A549 treated with AZD2906 at 1 μM for 4 hours (cell line): ENCODE measurements at places on chromosomes 6 and 20. TPM values are rescaled to one million over a fixed set of nuclear protein-coding genes. Genes with fewer than 3 reads are reported as not detected.

Gene TFAP2A
- total RNA-seq = 6.3 to 11.4 TPM (median 8.4 TPM) in 5 replicates

Gene KHDC1L
- 0.22 to 0.33 TPM (median 0.26 TPM) in 5 replicates for total RNA-seq

Gene CCN6
- total RNA-seq = not detected in 5 replicates

Gene AURKA
- 88.3 to 94.7 TPM (median 93.4 TPM) in 5 replicates for total RNA-seq

Gene GPR6
- total RNA-seq = not detected in 5 replicates

Gene PRKN
- total RNA-seq = 0.02 to 0.24 TPM (median 0.02 TPM) in 3 of 5 replicates, not detected in the others

Gene LBP
- total RNA-seq = 1.1 to 1.4 TPM (median 1.2 TPM) in 5 replicates

Gene TBXT
- not detected in 5 replicates for total RNA-seq

Gene DNAH8
- total RNA-seq = not detected in 5 replicates

Gene RIN2
- total RNA-seq = 20.4 to 23.3 TPM (median 21.5 TPM) in 5 replicates

Gene C20orf202
- total RNA-seq = 0.08 TPM in 1 of 5 replicates, not detected in the others

Gene HLA-DMB
- 1.4 to 2.5 TPM (median 1.7 TPM) in 5 replicates for total RNA-seq

Gene PAX1
- 0.02 TPM in 1 of 5 replicates, not detected in the others for total RNA-seq

Gene MTHFD1L
- total RNA-seq = 34.8 to 41.8 TPM (median 40.3 TPM) in 5 replicates

Gene AGER
- total RNA-seq = 1.1 to 2.0 TPM (median 1.7 TPM) in 5 replicates

Gene SSR1
- 63.1 to 84.1 TPM (median 69.7 TPM) in 5 replicates for total RNA-seq

Gene ZNF292
- 2.5 to 4.8 TPM (median 2.8 TPM) in 5 replicates for total RNA-seq

Gene GJE1
- not detected in 5 replicates for total RNA-seq

Gene SCRT2
- 0.02 TPM in 1 of 5 replicates, not detected in the others for total RNA-seq

Gene EFCAB8
- total RNA-seq = 0.01 TPM in 1 of 5 replicates, not detected in the others

Gene FAM83C
- total RNA-seq = 0.11 to 0.20 TPM (median 0.15 TPM) in 5 replicates

Gene MYLK4
- 0.07 to 0.13 TPM (median 0.09 TPM) in 5 replicates for total RNA-seq

Gene HSF2
- 5.1 to 8.8 TPM (median 5.6 TPM) in 5 replicates for total RNA-seq

Gene CLVS2
- total RNA-seq = 0.13 to 0.23 TPM (median 0.18 TPM) in 5 replicates

Gene NTSR1
- total RNA-seq = 0.05 to 0.12 TPM (median 0.09 TPM) in 5 replicates

Gene VSX1
- total RNA-seq = 0.66 to 1.2 TPM (median 0.93 TPM) in 5 replicates

Gene TREM2
- 0.07 TPM in 1 of 5 replicates, not detected in the others for total RNA-seq

Gene ZNF334
- total RNA-seq = not detected in 5 replicates

Gene PI16
- 0.03 to 0.07 TPM in 2 of 5 replicates, not detected in the others for total RNA-seq

Gene CLIC5
- 0.01 TPM in 1 of 5 replicates, not detected in the others for total RNA-seq

Gene HLA-DOA
- 0.05 TPM in 1 of 5 replicates, not detected in the others for total RNA-seq

Gene CALHM4
- total RNA-seq = not detected in 5 replicates

Gene WFDC5
- total RNA-seq = 0.08 TPM in 1 of 5 replicates, not detected in the others

Gene LINC00237
- not detected in 5 replicates for total RNA-seq

Gene LTA
- 0.07 to 0.23 TPM (median 0.08 TPM) in 3 of 5 replicates, not detected in the others for total RNA-seq

Gene ACTL10
- not detected in 5 replicates for total RNA-seq

Gene IP6K3
- 1.5 to 2.5 TPM (median 2.4 TPM) in 5 replicates for total RNA-seq

Gene MAP3K4
- total RNA-seq = 10.7 to 12.3 TPM (median 10.9 TPM) in 5 replicates

Gene CRISP2
- total RNA-seq = not detected in 5 replicates

Gene SIRPA
- 19.4 to 23.0 TPM (median 22.5 TPM) in 5 replicates for total RNA-seq

Gene POM121L2
- total RNA-seq = not detected in 5 replicates

Gene MCHR2
- total RNA-seq = not detected in 5 replicates

Gene ROMO1
- total RNA-seq = 355 to 414 TPM (median 372 TPM) in 5 replicates
